ENCODE measurements at places on chromosomes 2 and 18.

- no peak for DNase-seq
Measured at GRCh38 chr18:3819961-3820360, 370.0 kb downstream of the TGIF1 start.

GRCh38 chr18:44229693-44230108, 451.0 kb upstream of the SETBP1 start:
- peak; percentile 61 for DNase-seq

DNA sequence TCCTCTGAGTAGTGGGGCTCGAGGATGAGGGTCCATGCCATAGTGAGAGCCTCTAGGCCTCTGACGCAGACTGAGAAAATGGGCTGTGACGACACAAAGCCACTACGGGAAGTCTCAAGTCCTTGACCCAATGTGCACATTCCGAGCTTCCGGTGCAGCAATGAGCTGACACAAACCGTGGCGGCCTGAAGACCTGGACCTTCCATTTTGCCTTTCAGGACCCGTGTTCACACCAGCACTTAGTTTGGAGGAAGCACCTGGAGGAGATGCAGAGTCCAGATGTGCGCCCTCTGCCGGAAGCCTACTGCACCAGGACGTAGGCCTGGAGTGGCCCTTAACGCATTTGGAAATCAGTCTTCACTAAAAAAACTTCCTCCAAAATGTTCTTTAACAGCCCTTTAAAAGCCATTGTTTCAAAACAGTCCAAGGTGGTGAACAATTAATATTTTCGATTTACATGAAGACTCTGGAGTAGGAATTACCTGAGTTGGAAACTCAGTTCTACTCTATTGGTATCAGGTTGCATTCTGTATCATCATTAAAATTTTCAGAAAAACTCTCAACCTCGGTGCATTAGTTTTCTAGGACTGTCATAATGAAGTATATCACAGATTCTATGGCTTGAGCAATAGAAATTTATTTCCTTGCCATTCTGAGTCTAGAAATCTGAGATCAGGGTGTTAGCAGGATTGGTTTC, 33.9 kb downstream of the BMP10 start:
- no peak for DNase-seq

GRCh38 chr2:112723547-112723940, 2.7 kb downstream of the NT5DC4 start:
- DNase-seq: no peak

DNA sequence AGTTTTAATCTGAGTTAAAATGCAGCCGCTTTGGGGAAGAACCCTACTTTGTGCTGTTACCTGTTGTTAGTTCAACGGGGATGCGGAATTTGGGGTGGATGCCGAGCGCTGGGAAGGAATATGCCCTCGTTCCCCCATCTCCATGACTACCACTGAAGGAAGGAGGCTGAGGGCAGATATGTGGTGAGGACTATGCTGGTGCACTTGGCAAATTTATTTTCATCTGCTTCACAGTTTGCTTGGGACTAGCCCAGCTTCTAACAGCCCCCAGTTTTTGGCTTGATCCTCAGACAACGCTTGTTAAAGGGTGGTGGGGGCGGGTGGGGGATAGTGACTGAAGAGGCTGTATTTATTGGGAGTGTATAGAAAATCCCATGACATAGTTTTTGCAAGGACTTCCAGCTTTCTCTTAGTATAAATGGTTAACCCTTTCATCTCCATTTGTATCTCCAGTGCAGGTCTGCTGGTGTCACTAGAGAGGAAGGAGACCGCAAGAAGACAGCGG, 100.8 kb downstream of the COLEC12 start:
- no peak for DNase-seq

DNA sequence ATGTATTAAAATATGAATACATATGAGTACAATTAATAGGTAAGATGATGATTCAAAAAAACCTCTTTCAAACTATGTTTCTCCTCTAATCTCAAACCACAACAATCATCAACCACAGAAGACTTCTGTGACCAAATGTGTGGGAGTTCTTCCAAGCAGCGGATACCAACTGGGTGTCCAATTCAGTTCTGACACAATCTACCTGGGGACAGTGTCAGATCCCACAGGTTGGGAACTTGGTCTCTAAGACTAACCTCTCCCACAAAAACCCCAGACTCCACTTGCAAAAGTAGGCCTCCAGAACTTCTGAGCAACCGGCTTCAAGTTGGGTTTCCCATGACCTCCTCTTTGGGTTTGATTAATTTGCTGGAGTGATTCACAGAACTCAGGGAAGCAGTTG, 26.9 kb downstream of the FASTKD1 start:
- no peak for DNase-seq

DNA sequence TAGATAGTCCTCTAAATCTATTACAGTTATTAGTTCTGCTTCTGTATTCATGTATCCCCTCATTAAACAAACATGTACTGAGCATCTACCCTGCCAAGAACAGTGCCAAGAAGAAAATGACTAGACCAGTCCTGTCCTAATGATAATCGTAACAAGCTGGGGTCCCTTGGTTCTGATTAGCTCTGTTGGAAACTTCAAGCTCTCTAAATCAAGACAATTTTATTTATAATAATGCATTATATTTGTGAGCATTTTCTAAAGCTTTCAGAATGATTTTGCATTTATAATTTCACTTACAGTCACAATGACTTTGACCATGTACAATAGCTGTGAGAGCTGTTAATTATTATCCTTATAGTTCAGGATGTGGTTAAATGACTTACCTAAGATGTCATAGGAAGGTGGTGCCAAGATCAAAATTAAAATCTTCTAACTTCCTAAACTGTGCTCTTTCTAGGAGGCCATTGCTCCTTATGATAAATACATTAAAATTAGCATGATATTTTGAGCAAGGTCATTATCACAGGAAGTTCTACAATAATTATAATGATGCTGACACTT, 336.5 kb upstream of the SLC39A10 start:
- no peak for DNase-seq

DNA sequence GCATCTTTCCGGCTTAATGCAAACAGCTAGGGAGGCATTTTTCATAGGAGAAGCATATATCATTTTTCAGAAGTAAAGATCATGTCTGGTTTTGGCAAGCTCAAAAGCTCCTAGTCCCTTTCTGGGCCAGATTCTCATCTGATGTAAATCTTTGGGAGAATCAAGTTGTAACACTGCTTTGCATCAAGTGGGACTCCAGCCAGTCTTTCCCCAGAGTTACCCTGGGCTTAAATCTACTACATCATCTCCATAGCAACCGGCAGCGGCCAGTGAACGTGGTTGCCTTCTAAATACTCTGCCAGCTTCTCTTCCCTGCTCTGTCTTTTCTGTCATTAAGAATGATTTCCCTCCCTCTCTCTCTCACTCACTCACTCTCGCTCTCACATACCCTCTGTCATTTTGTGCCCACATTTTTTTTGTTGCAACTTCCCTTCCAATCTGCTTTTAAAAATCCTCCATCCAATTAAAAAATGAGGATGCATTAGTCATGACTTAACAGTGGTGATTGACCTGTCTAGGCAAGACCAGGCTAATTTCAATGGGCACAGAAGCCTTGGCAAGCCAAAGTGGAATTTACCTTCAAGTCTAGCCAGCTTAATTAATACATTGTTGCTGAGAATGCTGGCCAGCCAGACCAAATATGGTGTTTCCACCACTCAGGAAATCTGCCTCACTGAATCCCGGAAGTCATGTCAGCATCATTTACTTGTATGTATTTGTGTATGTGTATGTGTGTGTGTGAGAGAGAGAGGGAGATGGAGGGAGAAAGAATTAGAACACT, 93.0 kb downstream of the NRP2 start:
- no peak for DNase-seq

DNA sequence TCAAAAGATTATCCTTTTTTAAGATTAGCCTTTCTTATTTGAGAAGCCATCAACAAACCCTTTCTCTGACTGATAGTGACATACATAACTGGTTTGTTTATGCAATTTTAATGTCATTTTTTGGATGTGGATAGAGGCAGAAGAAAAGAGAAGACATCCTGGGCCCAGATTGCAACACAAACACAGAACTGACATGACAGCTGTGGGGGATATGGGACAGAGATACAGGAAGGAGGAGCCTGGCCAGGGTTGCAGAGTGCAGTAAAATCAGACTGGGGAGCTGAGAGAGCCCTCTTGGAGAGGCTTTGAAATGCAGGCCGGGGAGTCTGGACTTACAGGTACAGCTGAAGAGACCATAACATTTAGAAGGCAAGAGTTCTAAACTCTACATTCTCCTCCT, 65.1 kb downstream of the SIGLEC15 start:
- DNase-seq: no peak

- DNase-seq: no peak
Measured at GRCh38 chr2:231701456-231702373, 6.6 kb upstream of the PTMA start.

All from amygdala (tissue), 56 donors.